ENCODE measurements at places on chromosomes 6 and 20. TPM values are rescaled to one million over a fixed set of nuclear protein-coding genes. Genes with fewer than 3 reads are reported as not detected.

DNA sequence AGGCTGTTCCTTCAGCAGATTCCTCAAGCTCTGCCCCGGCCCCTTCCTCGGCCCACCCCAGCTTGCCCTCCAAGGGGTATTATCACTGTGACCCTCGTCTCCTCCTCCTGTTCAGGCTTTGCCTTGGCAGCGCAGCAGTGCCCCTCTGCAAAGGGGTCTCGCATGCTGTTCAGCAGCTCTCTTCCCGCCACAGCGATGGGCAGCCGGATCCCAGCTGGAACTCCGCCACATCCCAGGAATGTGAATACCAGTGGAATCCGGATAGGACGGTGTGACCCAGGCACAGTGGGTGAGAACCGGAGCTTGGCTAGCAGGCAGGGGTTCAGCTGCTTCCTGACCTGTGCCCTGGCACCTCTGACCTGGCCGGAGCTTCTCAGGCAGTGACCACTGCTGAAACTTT is 52.9 kb downstream of the RNASET2 start:
- no peaks in the 10 kb centered on the region for H3K4me1 ChIP-seq
- no peak for DNase-seq
- H3K36me3 ChIP-seq: no peaks in the 10 kb centered on the region
- no peak overlapping the region for H3K27ac ChIP-seq
- no peaks in the 10 kb centered on the region for H3K27me3 ChIP-seq
- H3K4me3 ChIP-seq: no peak overlapping the region

The ANKRD6 gene
- 26.0 TPM for total RNA-seq

DNA sequence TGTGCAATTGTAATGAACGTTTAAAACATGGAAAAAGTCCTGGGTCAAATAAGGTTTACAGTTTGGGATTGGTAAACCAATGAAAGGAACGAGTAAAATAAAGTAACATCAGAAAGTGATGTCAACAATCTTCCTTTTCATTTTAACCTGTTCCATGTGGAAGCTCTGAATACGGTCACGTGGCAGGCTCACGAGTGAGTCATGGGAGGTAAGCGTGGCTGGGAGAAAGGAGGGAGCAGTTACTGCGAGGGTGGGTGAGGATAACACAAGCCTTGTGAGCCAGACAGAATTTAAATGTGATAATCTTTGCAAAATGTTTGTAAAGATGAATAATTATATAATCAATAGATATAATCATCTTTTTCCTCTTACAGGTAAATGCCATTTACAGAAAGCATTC is 171.3 kb upstream of the HDAC2 start:
- no peak overlapping the region for H3K27ac ChIP-seq
- H3K4me3 ChIP-seq: no peak overlapping the region
- H3K27me3 ChIP-seq: no peaks in the 10 kb centered on the region
- no peaks in the 10 kb centered on the region for H3K4me1 ChIP-seq
- DNase-seq: no peak

DNA sequence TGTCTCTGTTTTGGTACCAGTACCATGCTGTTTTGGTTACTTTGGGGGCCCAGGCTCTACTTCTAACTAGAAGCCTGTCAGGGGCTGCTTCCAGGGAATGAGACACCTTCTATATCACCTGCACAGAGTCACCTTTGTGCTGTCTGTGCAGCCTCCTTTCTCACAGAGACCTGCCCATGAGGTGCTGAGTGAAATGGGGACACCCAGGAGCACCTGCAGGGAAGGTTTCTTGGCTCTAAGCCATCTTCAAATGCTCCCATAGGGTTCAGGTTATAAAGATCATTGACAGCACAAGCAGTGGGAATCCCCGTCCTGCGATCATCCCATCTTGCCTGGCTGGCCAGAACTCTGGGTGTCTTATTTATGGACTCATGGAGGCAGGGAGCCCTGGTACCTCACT is 19.1 kb downstream of the GABRR2 start:
- no peaks in the 10 kb centered on the region for H3K36me3 ChIP-seq
- no peak overlapping the region for H3K27ac ChIP-seq
- no peaks in the 10 kb centered on the region for H3K4me1 ChIP-seq
- no peak overlapping the region for H3K4me3 ChIP-seq
- H3K27me3 ChIP-seq: no peaks in the 10 kb centered on the region

The C20orf141 gene
- not detected for total RNA-seq

- H3K4me1 ChIP-seq: no peaks in the 10 kb centered on the region
- no peak for DNase-seq
- no peak overlapping the region for H3K27ac ChIP-seq
- H3K36me3 ChIP-seq: no peaks in the 10 kb centered on the region
- no peak overlapping the region for H3K4me3 ChIP-seq
- H3K27me3 ChIP-seq: no peaks in the 10 kb centered on the region
These were observed 25.9 kb downstream of the ELOVL2 start for GRCh38 chr6:11018225-11018624.

DNA sequence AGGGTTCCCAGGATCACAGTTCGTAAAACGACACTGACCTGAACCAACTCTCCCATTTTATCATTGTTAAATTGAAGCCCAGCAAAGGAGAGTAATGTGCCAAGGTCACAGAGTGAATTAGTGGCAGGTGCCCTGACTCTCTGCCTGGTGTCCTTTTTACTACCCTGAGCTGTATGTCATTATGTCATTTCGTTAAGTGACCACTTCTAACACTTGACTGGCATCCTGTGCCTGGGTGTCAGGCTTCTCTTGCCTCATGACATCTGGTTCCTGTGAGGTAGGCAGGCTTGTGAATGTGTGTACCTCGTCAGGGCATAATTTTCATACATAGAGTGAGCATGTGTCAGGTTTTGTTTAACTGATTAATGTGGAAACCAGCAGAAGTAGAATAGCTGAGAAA is 48.6 kb downstream of the RALY start:
- H3K4me1 ChIP-seq: peaks cover 9% of the 10 kb centered on the region
- H3K36me3 ChIP-seq: no peaks in the 10 kb centered on the region
- DNase-seq: no peak
- no peak overlapping the region for H3K4me3 ChIP-seq
- no peak overlapping the region for H3K27ac ChIP-seq
- H3K27me3 ChIP-seq: no peaks in the 10 kb centered on the region

GRCh38 chr20:33304046-33304445 is 21.0 kb downstream of the BPIFB1 start:
- no peaks in the 10 kb centered on the region for H3K4me1 ChIP-seq
- DNase-seq: no peak
- H3K27ac ChIP-seq: no peak overlapping the region

The PPIL6 gene
- 3.8 TPM for total RNA-seq

GRCh38 chr6:44198684-44199083 is 18.0 kb upstream of the MYMX start:
- DNase-seq: no peak
- H3K4me3 ChIP-seq: no peak overlapping the region
- no peaks in the 10 kb centered on the region for H3K4me1 ChIP-seq
- no peak overlapping the region for H3K27ac ChIP-seq
- no peaks in the 10 kb centered on the region for H3K36me3 ChIP-seq
- no peaks in the 10 kb centered on the region for H3K27me3 ChIP-seq

DNA sequence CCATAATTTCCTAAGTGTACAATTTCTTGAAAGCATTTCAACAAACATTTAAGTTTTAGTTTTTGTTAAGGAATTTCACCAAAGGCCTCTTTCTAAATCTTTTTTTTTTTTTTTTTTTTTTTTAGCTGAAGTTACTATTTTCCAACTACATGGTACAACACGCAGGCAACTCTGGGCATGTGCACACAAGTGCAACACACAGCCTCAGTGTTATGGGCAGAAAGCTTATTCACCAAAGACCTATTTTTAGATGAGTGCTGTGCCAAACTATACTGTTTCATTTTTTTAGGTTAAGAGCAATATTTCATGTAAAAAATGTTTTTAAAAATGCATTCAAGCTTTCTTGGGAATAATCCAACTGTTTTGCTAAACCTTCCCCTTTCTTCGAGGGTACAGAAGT is 42.0 kb upstream of the MAP3K4 start:
- no peaks in the 10 kb centered on the region for H3K36me3 ChIP-seq
- no peak for DNase-seq
- H3K27ac ChIP-seq: no peak overlapping the region
- no peaks in the 10 kb centered on the region for H3K27me3 ChIP-seq

DNA sequence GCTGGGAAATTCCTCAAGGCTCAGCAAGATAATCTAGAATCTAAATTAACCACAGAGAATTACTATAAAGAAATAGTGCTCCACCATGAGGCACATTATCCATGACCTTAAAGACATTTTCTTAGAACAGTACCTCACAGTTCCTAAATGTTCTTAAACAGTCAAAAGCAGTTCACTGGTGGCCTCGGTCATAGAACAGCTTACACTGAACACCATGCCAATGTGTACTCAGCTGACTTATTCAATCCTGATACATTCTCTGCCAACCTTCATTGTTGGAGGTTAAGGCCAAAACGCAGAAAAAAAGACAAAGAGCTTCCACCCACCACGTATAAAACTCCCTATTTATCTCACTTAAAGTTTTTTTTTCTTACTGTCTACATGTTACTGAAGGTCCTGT is 21.8 kb upstream of the TMEM170B start:
- H3K4me1 ChIP-seq: no peaks in the 10 kb centered on the region
- no peaks in the 10 kb centered on the region for H3K36me3 ChIP-seq
- no peaks in the 10 kb centered on the region for H3K27me3 ChIP-seq
- H3K4me3 ChIP-seq: no peak overlapping the region
- no peak overlapping the region for H3K27ac ChIP-seq

- H3K4me1 ChIP-seq: no peaks in the 10 kb centered on the region
- no peak overlapping the region for H3K27ac ChIP-seq
- DNase-seq: no peak
- no peaks in the 10 kb centered on the region for H3K27me3 ChIP-seq
- no peaks in the 10 kb centered on the region for H3K36me3 ChIP-seq
These were observed 23.4 kb downstream of the SIRPA start for GRCh38 chr20:1918491-1919165.

DNA sequence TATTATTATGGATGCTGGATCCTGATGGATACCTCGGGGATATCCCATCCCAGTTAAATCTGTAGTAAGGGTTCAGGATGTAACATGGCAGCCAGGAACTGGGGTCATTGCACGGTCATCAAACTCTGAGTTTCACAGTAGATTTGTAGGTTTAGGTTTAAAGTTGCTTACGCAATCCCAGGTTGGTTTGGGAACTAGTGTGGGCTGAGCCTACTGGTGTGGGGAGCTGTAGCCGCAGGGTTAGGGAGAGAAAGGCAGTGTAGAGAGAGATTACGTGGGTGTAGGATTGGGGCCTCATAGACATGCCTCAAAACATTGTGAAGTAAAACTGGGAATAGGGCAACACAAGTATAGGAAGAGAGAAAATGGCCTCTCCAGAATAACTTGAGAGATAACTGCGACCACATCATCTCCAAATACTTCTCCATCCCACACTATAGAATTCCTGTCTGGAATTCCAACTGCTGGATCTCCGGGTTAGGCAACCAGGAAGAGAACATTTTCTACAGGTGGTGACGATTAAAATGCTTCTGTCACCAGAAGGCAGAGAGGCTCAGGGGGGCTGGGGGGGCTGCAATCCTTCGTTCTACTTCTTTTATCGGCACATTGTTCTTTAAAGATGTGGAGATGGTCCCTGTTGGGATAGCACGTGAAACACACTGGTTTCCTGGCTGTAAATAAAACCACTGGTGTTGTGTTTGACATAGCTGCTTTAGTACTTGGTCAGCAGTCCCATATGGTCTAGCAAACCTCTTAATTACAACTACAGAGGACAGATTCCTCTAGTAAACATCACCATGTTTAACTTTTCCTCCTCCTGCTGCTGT is 44.9 kb upstream of the TMEM170B start:
- H3K27ac ChIP-seq: no peak overlapping the region
- H3K27me3 ChIP-seq: no peaks in the 10 kb centered on the region
- H3K4me1 ChIP-seq: no peaks in the 10 kb centered on the region
- no peak overlapping the region for H3K4me3 ChIP-seq
- H3K36me3 ChIP-seq: no peaks in the 10 kb centered on the region

GRCh38 chr20:53579581-53580375 is 13.9 kb downstream of the ZNF217 start:
- peak overlapping the region; percentile 4 for H3K4me3 ChIP-seq
- no peaks in the 10 kb centered on the region for H3K27me3 ChIP-seq

GRCh38 chr6:110900028-110900598 is 25.5 kb downstream of the AMD1 start:
- H3K36me3 ChIP-seq: no peaks in the 10 kb centered on the region
- H3K4me1 ChIP-seq: no peaks in the 10 kb centered on the region
- no peak overlapping the region for H3K4me3 ChIP-seq
- DNase-seq: no peak

DNA sequence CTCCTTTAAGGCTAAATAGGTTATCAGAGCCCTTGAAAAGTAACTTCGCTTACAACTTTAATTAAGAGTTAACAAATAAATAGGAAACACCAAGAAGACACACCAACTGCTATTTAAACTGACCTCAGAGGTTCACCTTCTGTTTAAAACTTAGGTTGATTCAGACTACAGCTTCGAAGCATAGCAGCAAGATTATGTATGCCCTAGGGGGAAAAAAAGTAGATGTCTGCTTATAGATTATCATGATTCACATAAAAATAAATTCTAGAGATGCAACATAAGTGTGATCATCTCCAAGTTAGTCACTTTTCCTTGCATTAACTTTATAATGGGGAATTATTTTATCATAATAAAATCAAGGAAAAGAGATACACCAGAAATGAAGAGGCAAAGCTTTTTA is 8.9 kb downstream of the PNISR start:
- H3K4me3 ChIP-seq: no peak overlapping the region
- no peaks in the 10 kb centered on the region for H3K27me3 ChIP-seq
- H3K4me1 ChIP-seq: no peaks in the 10 kb centered on the region
- H3K27ac ChIP-seq: no peak overlapping the region
- H3K36me3 ChIP-seq: no peaks in the 10 kb centered on the region
- DNase-seq: no peak

- no peak for DNase-seq
- H3K27me3 ChIP-seq: no peaks in the 10 kb centered on the region
- H3K4me3 ChIP-seq: no peak overlapping the region
These were observed 45.7 kb downstream of the SLC35A1 start for GRCh38 chr6:87518453-87518852.

The CALHM5 gene
- total RNA-seq: 2.2 TPM

The DEFB114 gene
- not detected for total RNA-seq

GRCh38 chr6:26003102-26003694 is 40.6 kb downstream of the TRIM38 start:
- peak; percentile 56 for DNase-seq
- H3K4me3 ChIP-seq: no peak overlapping the region
- H3K27me3 ChIP-seq: no peaks in the 10 kb centered on the region
- H3K27ac ChIP-seq: no peak overlapping the region
- no peaks in the 10 kb centered on the region for H3K4me1 ChIP-seq

DNA sequence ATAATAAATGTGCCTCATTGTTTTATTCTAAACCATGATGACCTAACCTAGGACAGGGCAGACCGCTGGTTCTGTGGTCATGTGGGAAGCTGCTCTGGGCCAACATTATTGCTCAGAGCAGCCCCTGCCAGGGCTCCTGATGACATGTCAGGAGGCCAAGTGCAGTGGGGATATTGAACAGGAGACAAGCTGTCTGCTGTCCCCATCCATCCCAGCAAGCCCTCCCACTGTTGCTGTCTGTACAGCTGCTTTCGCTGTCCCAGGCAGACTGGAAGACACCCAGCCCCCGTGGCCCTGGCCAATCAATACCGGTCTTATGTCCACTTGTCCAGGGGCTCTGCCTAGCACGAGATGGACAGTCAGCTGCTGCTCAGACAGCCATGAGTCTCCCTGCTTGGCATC is 43.2 kb upstream of the FNDC1 start:
- no peaks in the 10 kb centered on the region for H3K27me3 ChIP-seq
- H3K27ac ChIP-seq: no peak overlapping the region
- no peak for DNase-seq
- H3K36me3 ChIP-seq: no peaks in the 10 kb centered on the region

The BPIFB2 gene
- total RNA-seq: not detected

The CLIC1 gene
- total RNA-seq: 173 TPM

- peak overlapping the region; percentile 83 for H3K27ac ChIP-seq
- no peaks in the 10 kb centered on the region for H3K27me3 ChIP-seq
- peak overlapping the region; percentile 48 for H3K4me3 ChIP-seq
- no peaks in the 10 kb centered on the region for H3K36me3 ChIP-seq
- H3K4me1 ChIP-seq: no peaks in the 10 kb centered on the region
These were observed 270 bp downstream of the PLEKHG1 start for GRCh38 chr6:150600010-150600300.

Data from uterus (tissue), 4 donors.